ENCODE measurements at places on chromosomes 6 and 20.

DNA sequence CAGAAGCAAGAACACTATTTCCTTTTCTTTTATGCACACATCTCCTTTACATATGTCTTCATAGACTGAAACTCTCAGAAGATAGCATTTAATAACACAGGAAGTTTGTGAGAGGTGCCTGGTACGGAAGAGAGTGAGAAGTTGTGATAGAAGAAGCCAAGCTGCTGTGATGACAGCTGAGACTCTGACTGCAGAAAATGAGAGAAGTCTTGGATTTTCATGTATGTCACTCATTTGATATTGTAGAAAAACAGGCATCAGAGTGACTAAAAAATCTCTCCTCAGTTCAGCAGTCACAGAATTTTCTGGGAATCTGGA lies 154.9 kb upstream of the BMP2 start:
- DNase-seq = no peak

- DNase-seq = no peak
These were observed 31.4 kb downstream of the NCOA6 start for GRCh38 chr20:34794006-34794585.

GRCh38 chr6:113451049-113451448 lies 406.1 kb upstream of the MARCKS start:
- DNase-seq = no peak

DNA sequence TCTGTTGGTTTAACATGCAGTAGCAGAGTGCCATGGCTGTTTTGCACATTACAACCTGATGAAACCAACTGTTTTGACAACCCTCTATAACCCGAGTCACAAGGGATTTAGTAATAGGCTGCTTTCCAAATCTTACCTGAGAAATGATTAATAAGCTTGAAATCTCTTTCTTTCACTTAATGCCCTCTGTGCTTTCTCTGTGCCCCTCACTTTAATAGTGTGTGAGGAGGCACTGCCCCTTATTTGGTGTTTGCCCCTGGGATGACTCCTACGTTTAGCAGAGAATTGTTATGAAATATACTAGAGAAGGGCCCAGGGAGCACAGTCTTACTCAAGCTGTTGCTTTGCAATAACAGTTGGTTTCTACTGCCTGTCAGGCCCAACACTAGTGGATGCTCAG lies 31.0 kb upstream of the PTCHD4 start:
- no peak for DNase-seq

DNA sequence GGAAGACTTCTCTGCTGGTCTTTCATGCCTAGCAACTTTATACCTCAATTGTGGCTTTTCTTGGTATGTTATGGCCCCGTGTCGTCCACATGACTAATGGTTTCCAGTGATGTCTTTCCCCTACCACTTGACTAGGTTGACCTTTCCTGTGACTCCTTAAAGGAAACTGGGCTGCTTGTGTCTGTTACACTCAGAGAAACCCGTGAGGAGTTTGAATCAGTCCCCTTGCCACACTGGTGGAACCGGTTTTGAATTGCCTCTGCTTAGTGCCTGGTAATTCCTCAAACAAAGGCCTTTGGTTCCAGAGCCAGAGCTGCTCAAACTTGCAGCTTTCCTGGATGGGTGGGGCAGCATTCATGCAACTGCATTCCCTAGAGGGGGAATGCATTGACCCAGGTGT lies 21.9 kb downstream of the ECT2L start:
- peak; percentile 72 for DNase-seq

DNA sequence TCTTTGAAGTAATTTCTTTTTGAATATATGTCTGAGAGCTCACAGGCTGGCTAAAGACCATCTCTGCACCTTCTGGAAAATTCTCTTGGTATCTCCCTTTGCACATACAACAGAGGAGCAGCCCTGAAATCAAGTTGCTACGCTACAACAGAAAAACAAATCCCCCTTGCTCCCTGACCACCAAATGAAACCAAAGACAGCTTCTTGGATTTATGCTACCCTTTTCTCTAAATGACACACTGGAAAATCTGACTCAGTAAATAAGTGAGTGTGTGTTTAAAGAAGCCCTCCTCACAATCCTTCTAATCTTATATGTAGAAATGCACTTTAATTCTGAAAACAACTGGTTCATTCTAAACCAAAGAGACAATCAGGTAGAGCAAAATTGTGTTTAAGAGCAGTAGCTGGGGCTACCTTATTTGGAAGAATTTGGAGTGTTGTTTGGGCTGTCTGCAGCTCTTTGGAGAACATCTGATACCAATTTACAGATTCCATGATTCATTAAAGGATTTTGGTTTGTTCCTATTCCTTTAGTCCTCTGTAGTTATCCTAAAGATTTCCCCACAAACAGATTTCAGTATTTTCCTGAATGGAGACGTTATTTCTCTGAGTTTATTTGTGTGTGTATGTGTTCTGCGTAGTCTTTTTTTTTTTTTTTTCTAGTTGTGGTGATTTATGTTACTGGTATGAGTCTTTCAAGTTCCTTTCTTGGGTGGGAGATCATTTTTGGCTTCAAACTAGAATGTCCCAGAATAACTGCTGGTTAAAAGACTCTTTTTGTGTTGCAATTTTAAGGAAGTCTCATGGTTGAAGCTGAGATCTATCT lies 36.4 kb upstream of the UTRN start:
- no peak for DNase-seq

DNA sequence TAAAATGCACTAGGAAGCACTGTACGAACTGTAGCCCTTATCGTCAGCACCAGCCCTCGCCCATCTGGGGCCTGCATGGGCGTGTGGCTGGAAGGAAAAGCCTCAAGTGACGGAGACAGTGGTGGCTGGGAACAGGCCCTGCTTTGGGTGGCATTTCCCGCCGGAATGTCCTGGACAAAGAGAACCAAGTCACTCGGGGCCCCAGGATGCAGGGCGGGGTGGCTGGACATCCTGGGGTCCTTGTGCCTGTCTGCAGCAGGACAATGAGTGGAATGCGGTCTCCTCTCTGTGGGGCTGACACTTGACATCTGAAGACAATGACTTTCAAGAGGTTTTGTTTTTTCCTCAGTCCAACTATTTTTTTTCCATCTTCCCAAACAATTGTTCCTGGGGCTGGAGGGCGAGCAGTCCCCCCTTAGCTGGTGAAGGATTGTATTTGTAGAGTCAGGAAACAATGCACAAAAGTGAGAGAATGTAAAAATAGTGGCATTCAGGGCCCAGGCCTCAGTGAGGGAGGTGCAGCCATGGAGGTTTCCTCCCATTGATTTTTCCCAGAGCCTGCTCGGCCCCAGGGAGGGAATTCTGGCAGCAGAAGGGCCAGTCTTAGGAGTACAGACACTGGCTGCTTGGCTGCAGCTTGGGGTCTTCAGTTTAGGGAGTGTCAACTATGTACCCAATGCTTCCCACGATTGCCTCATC lies 64.4 kb downstream of the PREX1 start:
- DNase-seq = no peak

DNA sequence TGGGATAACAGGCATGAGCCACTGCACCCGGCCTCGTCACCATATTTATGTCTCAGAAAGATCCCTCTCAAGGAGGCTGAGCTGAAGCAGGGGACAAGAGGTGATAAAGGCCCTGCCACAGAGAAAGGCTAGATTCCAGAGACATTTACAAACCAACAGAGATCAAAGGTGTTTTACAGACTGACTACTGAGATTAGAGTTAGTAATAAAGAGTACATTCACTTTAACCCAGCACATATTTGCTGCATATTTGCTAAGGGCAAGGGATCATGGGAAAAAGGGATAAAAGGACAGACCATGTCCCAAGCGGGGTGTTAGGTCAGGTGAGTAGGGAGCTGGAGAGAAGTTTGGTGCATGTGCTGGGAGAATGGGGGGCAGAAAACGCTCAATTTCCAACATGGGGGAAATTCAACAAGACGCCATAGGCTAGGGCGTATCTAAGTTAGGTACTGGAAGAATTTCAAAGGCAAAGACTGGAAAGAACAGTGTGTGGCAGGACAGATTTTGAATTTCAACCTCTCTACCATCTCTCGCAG lies 43.8 kb upstream of the SEC63 start:
- no peak for DNase-seq

- DNase-seq = no peak
These were observed 61.1 kb downstream of the PFDN4 start for GRCh38 chr20:54268941-54269340.
